ENCODE measurements at places on chromosomes 12 and 14.

DNA sequence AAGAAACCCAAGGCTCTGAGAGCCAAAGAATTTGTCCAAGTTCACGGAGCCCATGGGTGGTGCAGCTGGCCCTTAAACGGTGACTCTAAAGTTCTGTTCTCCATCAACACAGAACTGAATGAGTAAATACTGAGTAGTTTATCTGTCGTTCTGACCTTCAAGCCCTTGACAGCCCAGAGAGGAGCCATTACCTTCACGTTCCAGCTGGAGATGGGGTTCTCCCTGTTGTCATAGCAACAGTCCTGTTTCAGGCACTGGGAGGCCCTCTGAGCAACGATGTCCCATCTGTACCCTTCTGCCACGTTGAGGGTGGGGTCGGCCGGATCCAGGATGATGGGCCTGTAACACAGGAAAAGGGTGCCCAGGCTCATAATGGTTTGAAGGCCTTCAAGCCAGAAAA is 7.5 kb upstream of the C12orf43 start:
- DNase-seq = no peak

DNA sequence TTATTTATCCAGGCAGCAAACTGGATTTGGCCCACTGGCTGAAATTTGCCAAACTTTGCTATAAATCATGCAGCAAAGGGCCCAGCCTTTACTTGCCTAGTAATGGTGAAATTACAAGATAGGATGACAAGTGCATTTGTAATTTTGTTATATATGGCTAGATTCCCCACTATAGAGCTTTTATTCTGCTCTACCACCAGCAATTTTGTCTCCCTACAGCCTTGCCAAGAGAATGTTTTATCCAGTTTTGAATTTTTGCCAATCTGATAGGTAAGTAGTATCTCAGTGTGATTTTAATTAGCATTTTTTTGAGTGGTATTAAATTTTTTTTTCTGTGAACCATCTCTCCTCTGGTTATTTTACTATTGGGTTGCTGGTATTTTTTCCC is 161.6 kb downstream of the SLC41A2 start:
- no peak for DNase-seq

- no peak for DNase-seq
These were observed 121.6 kb downstream of the PHLDA1 start for GRCh38 chr12:75909714-75910656.

- DNase-seq = no peak
These were observed 145.6 kb downstream of the DYRK2 start for GRCh38 chr12:67794161-67794560.

- no peak for DNase-seq
These were observed 1057.8 kb downstream of the FSCB start for GRCh38 chr14:43449291-43449690.

GRCh38 chr14:97028382-97028781 is 231.2 kb downstream of the VRK1 start:
- DNase-seq = no peak

GRCh38 chr12:63802012-63802608 is 22.4 kb downstream of the RXYLT1 start:
- no peak for DNase-seq

DNA sequence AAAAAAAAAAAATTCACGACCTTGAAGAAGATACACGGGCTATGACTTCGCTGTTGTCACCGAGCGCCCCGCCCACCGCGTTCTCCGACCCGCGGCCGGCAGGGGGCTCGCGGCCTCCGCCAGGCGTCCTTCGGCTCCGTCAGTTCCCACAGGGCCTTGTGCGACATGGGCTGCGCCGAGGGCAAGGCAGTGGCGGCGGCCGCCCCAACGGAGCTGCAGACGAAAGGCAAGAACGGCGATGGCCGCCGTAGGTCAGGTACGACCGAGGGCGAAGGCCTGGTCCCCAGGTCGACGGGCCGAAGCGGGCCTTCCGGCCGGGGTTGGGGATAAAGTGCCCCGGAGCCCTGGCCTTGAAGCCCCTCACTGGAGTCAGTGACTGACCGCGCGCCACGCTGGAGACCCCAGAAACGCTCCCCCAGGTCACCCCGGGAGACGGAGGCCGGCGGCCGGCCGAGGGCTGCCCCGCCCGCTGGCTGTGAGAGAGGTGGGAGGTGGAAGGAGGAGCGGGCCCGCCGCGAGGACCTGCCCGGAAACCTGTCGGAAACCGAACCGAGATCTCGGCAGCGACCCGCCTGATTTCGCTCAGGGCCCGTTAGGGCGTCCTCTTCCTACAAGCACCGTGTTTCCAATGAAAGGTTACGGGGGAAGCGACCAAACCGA is at the start of gene TXNRD1:
TXNRD1 (plus strand) TSS at position 142 of the 660 bp plus-strand sequence; CDS start at position 166, 24 bp downstream.
- DNase-seq = peak; percentile 75

DNA sequence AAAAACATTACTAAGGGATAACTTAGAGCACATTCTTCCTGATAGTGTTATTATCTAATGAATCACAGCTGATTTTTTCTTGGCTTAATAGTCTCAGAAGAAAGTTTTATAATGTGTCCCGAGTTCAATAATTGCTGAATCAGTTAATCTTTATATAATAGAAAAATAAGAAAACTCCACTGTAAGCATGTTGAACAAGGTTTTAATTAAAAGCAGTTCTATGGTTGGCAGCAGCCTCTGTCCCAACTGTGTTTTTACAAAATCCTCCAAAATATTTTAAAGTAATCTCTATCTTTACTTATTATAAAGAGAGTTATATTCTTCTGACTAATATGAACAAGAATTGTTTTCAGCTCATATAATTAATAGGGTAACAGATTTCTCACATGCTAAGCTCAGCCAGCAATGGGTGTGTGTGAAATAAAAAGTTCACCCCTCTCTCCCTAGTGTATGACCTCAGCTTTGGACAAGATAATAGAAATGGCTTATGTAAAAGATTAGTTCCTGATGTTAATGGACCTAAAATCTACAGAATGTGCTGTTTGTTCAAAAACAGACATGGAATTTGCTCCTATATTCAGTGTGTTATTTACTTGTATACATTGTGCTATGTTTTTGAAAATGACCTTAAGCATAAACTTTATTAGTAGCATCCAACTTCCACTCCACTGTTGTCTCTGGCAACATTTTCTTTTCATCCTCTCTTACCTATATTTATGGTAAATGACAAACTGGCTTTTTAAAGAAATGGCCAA is 67.1 kb upstream of the DCN start:
- DNase-seq = no peak

DNA sequence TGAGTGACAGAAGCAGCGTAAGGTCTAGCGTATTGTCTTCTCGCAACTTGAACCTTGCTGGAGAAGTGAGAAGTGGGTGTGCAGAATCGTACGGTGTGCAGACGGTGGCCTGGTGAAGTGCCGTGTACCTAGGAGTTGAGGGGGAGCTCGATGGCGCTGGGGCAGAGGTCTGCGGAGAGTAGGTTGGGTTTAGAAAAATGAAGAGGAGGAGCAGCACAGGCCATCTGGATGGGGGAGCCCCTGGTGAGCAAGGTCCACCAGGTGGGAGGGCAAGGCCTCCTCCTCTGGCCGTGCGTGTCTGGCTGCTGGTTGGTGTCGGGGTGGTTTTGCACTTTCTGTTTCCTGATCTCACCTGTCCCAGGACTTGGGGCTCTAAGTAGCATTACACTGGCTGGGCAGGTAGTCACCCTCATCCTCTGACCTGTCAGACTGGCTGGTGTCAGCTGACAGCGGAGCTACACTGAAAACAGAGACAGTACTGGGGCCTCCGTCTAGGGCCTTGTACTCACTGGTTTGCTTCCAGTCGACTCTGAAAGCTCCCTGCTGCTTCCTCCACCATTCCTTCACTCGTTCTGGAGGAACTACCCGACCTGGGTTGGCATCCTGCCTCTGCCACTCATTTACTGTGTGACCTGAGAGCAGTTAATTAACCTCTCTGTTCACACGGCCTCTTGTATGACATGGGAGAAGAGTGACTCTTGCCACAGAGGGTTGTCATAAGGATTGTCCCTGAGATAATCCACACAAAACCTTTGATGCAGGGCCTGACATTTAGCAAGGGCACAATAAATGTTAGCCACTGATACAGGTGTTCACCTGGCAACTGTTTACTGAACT is 228.3 kb downstream of the SLC41A2 start:
- no peak for DNase-seq

DNA sequence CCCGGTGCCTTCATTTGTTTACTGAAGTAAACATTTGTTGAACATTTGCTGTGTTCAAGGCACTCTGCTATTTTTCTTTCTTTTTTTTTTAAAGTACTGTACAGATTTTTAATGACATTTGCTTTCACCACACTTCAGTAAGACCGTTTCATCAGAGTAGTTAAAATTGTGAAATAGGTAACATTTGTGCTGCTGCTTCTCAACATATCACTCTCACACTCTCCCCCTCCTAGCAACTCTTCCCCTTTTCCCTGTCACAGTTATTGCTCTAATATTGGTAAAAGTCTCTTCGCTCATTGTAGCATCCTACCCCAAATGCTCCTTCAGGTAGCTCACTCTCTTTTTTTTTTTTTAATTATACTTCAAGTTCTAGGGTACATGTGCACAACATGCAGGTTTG is 49.6 kb downstream of the SRGAP1 start:
- no peak for DNase-seq

GRCh38 chr14:75752907-75753594 is 92.0 kb downstream of the TTLL5 start:
- no peak for DNase-seq

DNA sequence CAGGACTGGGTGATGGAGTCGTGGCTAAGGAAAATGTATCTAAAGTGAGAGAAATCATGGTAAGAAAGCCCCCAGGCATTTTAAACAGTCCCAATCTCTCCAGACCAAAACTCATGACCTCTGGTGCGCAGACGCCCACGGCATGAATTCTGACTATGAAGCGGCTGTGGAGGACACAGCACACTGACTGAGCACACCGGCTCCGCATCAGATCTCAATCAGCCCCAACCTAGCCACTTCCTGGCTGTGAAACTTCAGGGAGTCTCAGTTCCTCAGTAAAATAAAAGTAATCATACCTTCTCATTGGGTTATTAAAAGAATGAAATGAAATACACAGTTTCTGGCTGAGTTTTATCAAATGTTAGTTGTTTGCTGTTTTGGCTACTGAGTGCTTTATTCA is 38.7 kb downstream of the SETD3 start:
- no peak for DNase-seq

DNA sequence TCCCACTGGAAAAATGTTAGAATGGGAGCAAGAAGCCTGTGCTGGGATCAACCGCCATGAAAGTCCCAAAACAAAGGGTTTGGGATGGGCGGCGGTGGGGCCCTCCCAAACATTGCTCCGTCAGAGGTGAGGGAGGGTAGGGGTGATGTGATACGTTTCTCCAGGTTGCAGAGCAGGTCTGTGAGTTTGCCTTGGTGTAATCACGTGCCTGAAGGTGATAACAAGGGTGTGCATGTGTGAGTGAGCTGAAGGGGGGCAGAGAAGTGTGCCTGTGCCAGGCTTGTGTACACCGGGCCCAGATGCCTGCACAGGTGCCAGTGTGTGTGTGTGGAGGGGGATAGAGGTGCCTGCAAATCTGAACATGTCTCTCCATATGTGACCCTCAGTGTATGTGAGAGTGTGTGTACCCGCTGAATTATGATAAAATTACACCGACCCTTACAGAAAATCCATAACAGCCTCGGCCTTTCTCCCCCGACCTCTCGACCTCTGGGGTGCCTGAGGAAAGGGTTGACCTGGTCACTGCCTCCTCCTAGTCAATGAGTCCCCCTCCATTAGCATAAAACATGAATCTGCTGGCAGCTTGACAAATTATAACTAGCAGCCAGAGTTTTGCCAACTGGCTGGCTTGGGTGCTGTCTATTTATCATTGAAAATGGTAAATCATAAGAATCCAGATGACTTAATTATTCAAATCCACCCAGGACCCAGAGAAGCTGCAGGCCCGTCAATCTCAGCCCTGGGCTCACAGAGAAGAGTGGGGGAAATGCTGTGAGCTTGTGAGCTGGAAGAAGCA is 55.6 kb downstream of the SMUG1 start:
- DNase-seq = no peak

DNA sequence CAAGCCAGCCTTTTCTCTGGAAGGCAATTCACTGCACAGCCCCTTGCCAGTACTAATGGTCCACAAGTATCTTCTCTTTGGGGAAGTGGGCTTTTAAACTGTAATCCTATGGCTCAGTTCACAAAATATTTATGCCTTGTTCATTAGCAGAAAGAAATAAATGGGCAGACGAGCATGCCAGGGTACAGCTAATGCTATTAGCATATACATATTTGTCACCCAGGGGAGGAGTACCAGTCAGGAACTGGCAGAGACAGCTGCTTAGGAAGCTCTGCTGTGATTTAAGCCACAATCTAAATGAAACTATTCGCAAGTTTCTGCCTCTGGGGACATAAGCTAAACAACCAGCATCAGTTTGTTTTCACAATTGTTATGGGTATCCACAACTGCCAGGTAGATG is 113.4 kb upstream of the CCDC198 start:
- no peak for DNase-seq

DNA sequence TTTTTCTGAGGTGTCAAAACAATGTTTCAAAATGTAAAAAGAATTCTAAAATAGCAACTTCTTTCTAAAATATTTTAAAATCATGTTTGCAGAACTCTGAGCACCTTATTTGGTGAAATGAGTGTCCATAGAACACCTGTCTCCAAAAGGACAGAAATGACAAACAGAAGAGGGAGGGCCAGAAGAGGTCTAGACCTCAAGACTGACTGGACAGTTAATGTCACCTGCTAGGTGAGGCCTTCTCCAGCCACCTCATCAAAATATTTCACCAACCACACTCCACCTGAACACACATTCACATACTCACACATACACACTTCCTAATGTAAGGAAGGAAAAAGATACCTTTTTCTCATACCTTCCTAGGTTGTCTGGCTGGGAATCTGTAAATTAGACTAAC is 147.8 kb upstream of the PLEKHA5 start:
- DNase-seq = no peak

GRCh38 chr14:76908834-76909233 is 82.6 kb downstream of the LRRC74A start:
- DNase-seq = peak; percentile 55

GRCh38 chr14:94038510-94038909 is 12.4 kb downstream of the OTUB2 start:
- no peak for DNase-seq

- no peak for DNase-seq
These were observed 282.1 kb downstream of the RPS29 start for GRCh38 chr14:49303946-49304516.

DNA sequence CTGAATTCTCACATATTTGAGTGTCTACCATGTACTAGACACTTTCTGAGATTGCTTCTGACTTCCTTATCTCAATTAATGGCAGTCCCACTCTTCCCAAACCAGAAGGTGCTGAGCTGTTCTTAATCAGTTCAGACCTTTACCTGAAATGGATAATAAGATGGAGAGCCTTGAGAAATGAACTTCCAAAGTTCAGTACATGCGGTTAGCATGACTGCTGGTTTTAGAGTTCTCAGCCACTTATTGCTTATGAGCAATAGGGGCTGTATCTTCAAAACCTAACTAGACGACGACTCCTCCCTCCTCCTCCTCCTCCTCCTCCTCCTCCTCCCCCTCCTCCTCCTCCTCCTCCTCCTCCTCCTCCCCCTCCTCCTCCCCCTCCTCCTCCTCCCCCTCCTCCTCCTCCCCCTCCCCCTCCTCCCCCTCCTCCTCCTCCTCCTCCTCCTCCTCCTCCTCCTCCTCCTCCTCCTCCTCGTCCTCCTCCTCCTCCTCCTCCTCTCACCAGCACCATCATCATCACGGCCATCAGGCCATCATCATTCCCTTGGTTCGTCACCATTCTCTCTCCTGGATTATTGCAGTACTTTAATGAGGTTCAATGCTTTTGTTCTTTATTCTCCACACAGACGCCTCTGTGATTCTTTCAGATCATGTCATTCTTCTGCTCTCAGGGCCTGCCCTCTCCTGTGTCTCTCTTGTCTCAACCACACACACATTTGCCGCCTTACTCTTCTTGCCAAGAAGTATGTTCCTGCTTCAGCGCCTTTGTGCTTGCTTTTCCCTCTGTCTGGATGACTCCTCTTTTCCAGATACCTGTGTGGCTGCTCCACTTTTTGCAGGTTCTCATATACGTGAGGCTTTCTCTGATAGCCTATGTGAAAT is 2.7 kb downstream of the PCNX1 start:
- DNase-seq = no peak

Measured in naive thymus-derived CD8-positive, alpha-beta T cell (primary cell).